ENCODE measurements at places on chromosomes 12 and 14.
A peak's percentile ranks its signal among the peaks of the same experiment; 100 is the strongest.

DNA sequence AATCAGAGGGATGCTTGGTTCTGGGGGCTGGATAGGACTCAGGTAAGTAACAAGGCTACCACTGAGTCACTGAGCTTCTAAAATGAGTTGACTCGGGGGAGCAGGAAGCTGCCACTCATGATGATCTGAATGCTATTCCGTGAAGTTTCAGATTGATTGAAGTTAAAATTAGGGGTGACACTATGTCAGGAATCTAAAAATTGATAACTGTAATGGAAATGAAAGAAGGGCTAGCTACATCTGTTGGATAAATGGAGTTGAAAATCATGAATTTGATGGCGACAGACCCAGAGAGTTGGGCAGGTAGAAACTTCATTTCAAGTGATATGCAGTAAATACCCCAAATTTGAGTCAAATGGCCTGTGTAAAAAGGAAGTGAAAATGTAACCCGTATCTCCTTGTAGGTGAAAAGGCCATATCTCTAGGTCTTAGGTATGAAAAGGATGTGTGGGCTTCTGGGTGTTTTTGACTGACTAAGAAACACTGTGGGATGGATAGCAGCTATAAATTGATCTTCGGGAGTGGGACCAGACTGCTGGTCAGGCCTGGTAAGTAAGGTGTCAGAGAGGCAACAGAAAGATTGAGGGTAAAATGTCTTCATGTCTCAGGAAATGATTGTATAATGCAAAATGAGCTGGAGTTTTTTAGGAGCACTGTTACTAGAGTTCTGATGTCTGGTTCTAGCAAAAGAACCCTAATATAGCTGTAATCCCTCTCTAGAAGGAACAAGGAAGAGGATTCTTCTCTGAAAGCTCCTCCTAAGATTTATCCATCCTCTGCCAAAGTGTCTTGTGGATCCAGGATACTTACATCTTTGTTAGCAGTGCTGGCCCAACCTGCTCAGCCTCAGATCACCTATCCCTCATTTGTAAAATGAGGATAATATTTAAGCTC, 57.3 kb downstream of the DAD1 start:
- no peak for DNase-seq

GRCh38 chr12:98503342-98503591, 12.1 kb upstream of the TMPO start:
- peak; percentile 93 for DNase-seq

DNA sequence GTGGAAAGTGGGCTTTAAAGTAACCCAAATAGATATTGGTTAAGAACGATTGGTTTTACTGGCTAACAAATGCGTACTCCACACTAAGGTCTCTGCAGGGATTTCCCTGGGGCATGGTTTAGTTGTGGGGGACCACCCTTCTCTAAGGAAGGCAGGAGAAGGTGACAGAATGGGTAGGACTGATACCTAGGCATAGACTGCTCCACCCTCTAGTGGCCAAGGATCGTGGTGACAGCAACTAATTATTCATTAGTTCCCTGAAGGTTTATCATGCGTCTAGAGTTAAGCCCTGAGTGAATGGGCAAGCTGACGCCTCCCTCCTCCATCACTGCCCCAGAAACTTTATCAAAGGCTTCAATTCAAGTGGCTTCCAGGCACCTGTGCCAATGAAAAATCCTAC, 9.1 kb downstream of the FAM181A start:
- DNase-seq: no peak

DNA sequence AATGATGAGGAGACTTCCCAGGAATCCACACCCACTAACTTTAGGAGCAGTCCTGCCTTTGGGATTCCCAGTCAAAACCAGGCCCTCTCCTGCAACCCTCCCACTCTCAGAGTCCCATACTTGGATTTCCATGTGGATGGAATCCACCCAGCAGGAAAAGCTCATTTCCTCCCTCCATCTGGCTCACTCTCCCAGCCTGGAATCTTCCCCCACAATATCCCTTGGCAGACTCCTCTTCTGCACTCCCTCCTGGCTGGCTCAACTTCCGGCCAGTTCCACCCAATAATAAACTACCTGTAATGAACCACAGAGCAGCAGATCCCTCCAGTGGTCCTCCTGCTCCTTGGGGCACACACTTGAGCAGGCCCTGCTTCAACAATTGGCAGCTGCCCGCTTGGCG, 102.8 kb upstream of the EGLN3 start:
- DNase-seq: no peak

DNA sequence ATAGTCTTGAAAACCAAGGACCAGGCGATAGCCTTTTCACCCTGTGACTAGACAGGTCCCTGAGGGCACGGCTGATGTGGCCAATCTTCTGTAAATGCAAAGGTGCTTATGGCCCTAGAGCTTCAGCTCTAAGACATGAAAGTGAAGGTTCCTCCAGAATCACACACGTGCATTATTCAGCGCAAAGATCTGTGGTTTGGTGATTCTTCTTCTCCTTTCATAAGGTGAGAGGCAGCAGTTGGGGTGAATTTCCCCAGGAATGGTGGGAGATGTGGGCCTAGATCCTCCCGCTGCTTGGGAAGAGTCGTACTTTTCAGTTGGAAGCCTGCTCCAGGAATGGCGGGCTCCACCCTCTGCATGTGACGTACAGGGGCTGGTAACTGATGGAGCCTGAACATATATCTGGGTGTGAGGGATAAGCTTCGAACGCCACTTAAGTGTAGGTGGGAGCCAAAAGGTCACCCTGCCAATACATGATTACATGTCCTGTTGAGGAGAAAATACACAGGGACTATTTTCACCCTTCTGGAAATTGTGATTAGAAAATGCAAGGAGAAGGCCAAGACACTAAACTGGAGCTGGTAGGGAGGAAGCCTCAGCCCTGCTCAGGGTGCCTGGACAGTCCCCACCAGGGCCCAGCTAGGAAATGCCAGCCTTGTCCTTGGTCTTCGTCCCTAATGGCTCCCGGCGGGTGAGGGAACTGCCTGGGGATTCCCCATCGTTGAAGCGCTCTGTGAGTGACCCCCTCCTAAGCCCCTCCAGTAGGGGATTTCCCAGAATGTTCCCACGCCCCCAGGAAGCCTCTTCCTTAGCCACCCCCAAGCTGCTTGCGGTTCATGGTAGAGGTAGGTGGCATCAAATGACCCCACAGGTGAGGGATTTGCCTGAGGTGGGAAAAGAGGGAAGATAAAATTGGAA, 17.6 kb downstream of the BATF start:
- no peak for DNase-seq

- DNase-seq: no peak
Observed at GRCh38 chr14:94888121-94888520, 118.2 kb upstream of the GSC start.

Data from renal cortex interstitium (tissue), 15 donors.